ENCODE measurements at places on chromosomes 4 and X. TPM values are rescaled to one million over a fixed set of nuclear protein-coding genes. Genes with fewer than 3 reads are reported as not detected.

DNA sequence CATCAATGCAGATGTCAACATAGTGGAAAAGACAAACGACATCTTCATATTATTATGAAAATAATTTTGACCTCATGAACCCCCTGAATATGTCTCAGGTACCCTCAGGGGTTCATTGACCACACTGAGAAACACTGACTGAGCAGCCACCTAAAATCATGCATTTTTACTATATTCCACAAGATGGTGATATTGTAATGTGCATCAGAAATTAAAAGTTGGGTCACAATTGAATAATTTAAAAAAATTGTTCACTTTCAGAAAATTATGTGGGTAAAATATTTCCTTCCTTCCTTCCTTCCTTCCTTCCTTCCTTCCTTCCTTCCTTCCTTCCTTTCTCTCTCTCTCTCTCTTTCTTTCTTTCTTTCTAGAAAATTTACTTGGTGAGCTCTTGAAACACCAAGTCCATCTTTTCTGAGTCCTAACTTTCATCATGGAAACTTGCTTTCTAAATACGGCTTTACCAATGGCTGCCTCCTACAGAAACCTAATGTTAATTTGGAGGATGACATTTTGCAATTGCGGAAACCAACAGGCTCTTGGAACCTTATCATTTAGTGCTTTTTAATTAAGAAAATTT lies 103.6 kb downstream of the RTL3 start:
- H3K4me1 ChIP-seq: no peaks in the 10 kb centered on the region
- H3K36me3 ChIP-seq: no peaks in the 10 kb centered on the region
- H3K4me3 ChIP-seq: no peak overlapping the region
- no peak for DNase-seq

DNA sequence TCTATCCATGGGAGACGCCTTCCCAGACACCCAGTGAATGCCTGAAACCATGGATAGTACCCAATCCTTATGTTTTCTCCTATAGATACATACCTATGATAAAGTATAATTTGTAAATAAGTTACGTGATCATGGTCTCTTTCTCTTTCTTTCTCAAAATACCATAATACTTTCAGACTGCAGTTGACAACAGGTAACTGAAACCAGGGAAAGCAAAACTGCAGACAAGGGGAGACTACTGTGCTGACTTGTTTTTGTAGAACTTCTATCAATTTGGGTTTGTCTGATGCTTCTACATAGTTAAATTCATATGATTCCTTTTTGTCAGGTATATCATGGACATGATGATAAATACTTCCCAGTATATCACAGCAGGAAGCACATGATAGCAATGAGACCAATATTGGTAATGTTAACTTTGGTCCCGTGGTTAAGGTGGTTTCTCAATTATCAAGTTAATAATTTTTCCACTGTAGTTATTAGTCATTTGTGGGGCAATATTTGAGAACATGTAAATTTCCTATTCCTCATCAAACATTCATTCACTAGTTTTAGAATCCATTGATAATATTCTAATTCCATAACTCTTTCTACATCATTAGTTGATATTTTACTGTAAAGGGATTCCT lies 298.0 kb upstream of the TET2 start:
- DNase-seq: no peak
- no peaks in the 10 kb centered on the region for H3K4me1 ChIP-seq
- H3K27ac ChIP-seq: no peak overlapping the region
- H3K4me3 ChIP-seq: no peak overlapping the region

GRCh38 chr4:165606465-165607205 lies 227.8 kb downstream of the CPE start:
- H3K36me3 ChIP-seq: no peaks in the 10 kb centered on the region
- no peak overlapping the region for H3K27ac ChIP-seq
- DNase-seq: no peak
- H3K4me3 ChIP-seq: no peak overlapping the region
- peaks cover 12% of the 10 kb centered on the region for H3K4me1 ChIP-seq

Gene CLDN34
- total RNA-seq: not detected

- H3K36me3 ChIP-seq: no peaks in the 10 kb centered on the region
- H3K27ac ChIP-seq: no peak overlapping the region
- no peaks in the 10 kb centered on the region for H3K4me1 ChIP-seq
- DNase-seq: no peak
Measured at GRCh38 chr4:118085700-118086099, 51.4 kb downstream of the NDST3 start.

GRCh38 chrX:38987198-38987651 lies 186.0 kb downstream of the MID1IP1 start:
- no peak overlapping the region for H3K27ac ChIP-seq
- H3K27me3 ChIP-seq: no peaks in the 10 kb centered on the region
- H3K36me3 ChIP-seq: no peaks in the 10 kb centered on the region
- H3K4me3 ChIP-seq: no peak overlapping the region
- H3K4me1 ChIP-seq: no peaks in the 10 kb centered on the region

DNA sequence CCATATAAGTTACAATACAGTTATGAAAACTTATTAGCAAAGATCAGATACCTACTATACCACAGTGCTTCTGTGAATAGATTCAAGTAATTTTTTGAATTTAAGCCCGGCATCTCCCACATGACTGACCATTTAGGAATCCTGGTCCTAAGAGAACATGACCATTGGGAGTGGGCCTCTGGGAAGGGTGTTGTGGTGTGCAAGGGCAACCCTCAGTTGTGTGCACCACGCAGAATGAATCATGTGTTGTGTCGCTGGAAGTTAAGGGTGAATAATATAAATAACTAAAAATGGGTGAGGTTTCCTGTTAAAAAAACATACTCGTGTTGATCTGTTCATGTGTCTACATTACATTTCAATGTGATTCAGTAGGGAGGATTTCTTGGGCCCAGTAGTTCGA lies 15.5 kb downstream of the CPE start:
- no peaks in the 10 kb centered on the region for H3K27me3 ChIP-seq
- H3K36me3 ChIP-seq: no peaks in the 10 kb centered on the region
- no peaks in the 10 kb centered on the region for H3K4me1 ChIP-seq
- DNase-seq: no peak
- H3K4me3 ChIP-seq: no peak overlapping the region

Gene MTNR1A
- total RNA-seq: not detected

DNA sequence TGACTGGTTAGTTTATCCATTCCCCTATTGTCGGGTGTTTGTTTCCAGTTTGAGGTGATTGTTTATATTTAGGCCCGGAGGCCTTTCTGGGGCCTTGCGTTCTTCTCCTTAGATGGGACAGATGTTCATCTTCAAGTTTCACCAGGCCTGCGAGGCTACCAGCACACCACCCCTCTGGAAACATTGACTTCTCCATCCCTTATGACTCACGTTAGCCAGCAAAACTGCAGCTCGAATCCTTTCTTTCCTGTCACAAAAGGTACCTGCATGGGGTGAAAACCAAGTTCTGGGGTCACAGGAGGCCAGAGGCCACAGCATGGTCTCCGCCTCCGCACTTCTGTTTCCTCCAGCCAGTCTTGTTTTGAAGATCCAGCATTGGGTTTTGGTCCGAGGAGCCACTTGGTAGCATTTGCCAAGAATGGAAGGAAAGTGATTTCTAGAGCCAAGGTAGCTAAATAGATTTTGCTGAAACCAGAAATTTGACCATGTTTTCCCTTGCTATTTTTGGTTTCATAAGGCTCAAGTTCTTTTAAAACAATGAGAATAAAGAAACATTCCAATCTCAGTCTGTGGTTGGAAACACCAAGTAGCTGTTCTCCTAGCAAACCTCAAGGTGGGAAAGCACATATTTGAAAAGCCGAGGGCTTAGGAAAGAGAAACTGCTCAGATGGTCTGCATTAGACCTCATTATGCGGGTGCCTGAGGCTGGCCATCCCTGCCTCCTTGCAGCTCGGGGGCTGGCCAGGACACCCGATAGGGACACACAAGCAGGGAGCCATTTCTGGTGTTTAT lies 5.6 kb downstream of the NYX start:
- no peaks in the 10 kb centered on the region for H3K27me3 ChIP-seq
- no peak overlapping the region for H3K27ac ChIP-seq
- no peak overlapping the region for H3K4me3 ChIP-seq
- no peak for DNase-seq
- H3K36me3 ChIP-seq: no peaks in the 10 kb centered on the region

Gene COX7B
- total RNA-seq: 1,696 TPM

Gene LONRF3
- total RNA-seq: 0.93 TPM

DNA sequence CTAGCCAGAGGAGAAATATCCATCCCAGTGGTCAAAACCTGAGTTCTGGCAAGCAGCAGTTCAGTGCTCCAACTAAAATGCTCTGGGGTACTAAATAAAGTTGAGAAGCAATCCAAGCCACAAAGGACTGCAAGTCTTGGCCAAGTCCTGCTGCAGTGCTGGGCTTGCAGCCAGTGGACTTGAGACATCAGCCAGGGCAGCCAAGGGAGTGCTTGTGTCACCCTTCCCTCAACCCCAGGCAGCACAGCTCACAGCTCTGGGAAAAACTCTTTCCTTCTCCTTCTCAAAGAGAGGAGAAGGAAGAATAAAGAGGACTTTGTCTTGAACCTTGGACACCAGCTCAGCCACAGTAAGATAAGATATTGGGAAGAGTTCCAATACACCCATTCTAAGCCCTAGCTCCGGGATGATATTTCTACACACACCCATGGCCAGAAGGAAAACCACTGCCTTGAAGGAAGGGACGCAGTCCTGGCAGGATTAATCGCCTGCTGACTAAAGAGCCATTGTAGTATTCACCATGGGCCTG lies 99.8 kb downstream of the PTCHD1 start:
- peak overlapping the region; percentile 58 for H3K27ac ChIP-seq
- H3K36me3 ChIP-seq: no peaks in the 10 kb centered on the region
- H3K4me3 ChIP-seq: no peak overlapping the region

Gene USP17L24
- total RNA-seq: not detected

- DNase-seq: no peak
- H3K36me3 ChIP-seq: no peaks in the 10 kb centered on the region
- H3K4me3 ChIP-seq: no peak overlapping the region
- no peak overlapping the region for H3K27ac ChIP-seq
- peaks cover 24% of the 10 kb centered on the region for H3K4me1 ChIP-seq
Measured at GRCh38 chr4:1577822-1578217, 106.3 kb downstream of the FAM53A start.

GRCh38 chr4:150336676-150337412 lies 245.1 kb upstream of the MAB21L2 start:
- H3K27me3 ChIP-seq: no peaks in the 10 kb centered on the region
- no peaks in the 10 kb centered on the region for H3K36me3 ChIP-seq
- H3K4me3 ChIP-seq: no peak overlapping the region

Gene SSX3
- not detected for total RNA-seq

All from left ventricle myocardium inferior (tissue), 1 donor.